CD4-positive, alpha-beta T cell treated with Interleukin-17A for 1 hour (primary cell): ENCODE measurements at places on chromosomes 11 and 22.

- no peak for DNase-seq
These were observed 182.3 kb downstream of the DBX1 start for GRCh38 chr11:19977941-19978340.

- DNase-seq = no peak
These were observed 32.0 kb upstream of the LINC01488 start for GRCh38 chr11:69449320-69450063.

DNA sequence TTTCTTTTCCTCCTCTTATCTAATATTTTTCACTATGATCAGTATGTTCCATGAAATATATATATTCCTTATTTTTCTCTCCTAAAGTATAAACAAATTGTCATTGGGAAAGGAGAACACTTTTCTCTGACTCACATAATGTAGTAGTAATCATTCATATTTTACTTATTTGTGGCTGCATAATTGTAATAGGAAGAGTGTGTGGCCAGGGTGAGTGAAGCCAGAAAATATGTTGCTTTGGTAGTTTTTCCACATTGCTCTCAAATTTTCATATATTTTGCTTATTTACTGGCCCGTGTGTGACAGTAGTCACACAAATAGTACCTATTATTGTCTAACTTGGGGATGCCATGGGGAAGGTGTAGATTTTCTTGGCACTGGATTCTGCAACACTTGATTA lies 172.1 kb downstream of the DYNC2H1 start:
- DNase-seq = no peak

DNA sequence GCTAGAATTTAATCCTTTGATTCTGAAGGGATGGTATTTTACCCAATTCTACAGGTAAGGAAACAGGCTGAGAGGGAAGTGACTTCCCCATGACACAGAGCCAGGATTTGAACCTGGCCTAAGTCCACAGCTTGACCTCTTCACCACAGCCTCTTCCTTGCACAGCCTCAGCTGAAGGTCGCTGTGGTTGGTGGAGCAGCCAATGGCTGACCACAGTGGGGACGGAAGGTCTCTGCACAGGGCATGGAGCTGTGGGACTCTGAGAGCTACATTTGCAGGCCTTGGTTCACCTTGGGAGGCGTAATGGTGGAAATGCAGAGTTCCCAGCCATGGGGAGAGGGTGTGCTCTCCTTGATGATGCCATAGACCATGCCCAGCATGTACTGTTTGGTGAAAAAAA lies 295.0 kb downstream of the DDX10 start:
- DNase-seq = no peak

- DNase-seq = no peak
These were observed 34.6 kb upstream of the ARFGAP3 start for GRCh38 chr22:42891696-42892095.

DNA sequence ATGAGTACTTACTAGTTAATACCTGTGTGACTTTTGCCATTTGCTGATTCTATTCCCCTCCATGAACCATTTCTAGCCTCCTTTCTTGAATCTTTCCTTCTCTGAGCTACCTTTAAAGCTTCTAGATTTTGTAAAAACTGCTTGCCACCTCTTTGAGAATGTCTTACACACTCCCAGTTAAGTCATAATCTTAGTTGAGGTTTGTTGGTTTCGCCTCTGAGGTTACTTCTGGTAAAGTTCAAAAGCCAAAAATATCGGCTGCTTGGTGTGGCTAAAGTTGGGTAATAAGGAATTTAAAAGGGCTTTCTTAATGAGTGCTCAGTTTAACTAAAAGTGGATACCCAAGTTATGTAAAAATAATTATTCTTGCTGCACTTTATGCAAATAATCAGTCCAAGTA lies 10.4 kb upstream of the GLYAT start:
- DNase-seq = no peak

DNA sequence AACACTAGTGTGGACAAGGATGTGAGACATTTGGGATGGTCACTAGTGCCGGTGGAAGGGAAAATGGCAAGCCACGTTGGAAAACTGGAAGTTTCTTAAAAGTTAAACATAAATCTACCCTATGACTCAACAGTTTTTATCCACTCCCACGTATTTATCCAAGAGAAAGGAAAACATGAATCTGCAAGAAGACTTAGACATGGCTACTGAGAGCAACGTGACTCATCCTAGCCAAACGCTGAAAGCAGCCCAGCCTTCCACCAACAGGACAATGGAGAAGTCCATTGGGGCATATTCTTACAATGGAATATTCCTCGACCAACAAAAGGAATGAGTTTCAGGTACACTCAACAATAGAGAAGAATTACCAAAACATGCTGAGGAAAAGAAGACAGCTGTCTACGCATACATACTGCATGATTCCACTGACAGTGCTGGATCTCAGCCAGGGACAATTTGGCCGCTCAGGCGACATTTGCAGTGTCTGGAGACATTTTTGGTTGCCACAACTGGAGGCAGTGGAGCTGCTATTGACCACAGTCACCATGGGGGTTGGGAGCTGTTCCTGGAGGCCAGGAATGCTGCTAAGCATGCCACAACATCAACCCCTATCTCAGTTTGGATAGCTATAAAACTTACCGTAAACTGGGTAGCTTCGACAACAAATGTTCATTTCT lies 21.2 kb downstream of the SYT13 start:
- DNase-seq = no peak

- DNase-seq = no peak
These were observed 10.4 kb downstream of the GALNT18 start for GRCh38 chr11:11611381-11611780.

GRCh38 chr11:3155691-3156258 lies 9.3 kb downstream of the OSBPL5 start:
- DNase-seq = no peak

DNA sequence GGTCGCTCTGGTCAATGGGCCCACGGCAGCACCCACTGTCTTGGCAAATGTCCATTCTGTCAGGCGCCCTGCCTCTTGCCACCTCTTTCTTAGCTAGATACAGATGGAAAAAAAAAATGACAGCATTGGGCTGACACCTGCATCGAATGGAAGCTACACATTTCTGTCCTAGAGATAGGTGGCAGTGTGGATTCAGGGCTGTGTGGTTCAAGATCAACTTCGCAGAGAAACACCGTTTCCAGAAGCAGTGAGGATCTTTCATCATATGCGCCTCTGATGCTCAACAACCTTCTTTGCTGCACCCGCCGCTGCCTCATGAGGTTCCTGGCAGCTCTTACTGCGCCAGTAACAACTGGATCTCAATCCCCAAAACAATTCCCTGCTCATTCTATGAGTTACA lies 236.3 kb downstream of the KIRREL3 start:
- no peak for DNase-seq

DNA sequence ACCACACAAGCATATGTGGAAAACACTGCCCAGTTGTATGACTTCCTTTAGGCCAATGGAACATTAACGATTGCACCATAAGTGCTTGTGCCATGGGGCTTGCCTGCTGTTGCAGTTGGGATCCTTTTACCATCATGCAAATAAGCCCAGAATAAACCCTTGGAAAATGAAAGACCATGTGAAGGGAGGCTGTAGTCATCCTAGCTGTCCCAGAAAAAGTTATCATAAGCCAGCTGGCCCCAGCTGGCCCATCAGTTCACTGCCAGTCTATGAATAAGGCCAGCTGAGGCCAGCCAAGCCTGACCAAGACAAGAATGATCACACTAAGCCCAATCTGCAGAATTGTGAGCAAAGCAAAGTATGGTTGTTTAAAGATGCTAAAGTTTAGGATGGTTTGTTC lies 253.9 kb upstream of the ARHGAP20 start:
- no peak for DNase-seq

DNA sequence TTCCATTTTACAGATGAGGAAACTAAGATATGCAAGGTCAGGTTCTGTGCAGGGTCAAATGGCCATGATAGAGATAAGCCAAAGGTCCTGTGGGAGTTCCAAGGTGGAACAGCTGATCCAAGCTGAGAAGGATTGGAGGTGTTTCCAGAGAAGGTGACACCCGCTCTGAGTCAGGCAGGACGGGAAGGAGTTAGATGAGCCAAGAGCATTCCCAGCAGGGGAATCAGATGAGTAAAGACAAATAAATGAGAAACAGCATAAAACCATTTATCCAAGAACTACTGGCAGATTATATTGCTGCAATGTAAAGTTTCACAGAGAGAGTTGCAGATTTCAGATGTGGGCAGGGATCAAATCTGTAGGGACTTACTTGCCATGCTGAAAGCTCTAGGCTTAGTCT lies 18.9 kb upstream of the HEPHL1 start:
- DNase-seq = no peak

- no peak for DNase-seq
These were observed 64.3 kb downstream of the NAT10 start for GRCh38 chr11:34169686-34170085.

- DNase-seq = no peak
These were observed 15.3 kb downstream of the PARVA start for GRCh38 chr11:12392672-12393071.

DNA sequence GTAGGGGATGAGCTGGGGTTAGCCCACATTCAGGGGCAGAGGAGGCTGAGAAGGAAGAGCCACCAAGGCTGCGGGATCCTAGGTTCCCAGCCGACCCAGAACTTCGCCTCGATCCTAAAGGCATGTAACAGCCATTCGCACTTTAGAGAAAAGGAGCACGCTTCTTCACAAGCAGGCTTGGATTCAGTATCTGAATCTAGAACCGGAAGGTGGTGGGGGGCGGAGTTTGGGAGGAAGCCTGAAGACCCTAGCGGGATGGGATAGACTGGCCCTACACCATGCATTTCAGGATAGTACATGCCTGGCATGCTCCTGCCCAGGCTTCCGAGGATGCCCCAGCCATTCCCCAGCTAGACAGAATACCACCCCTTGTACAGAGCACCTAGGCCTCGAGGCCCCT lies 4.4 kb downstream of the SCARF2 start:
- DNase-seq = no peak

- DNase-seq = peak; percentile 51
These were observed 21.3 kb downstream of the IZUMO1R start for GRCh38 chr11:94325681-94326080.

DNA sequence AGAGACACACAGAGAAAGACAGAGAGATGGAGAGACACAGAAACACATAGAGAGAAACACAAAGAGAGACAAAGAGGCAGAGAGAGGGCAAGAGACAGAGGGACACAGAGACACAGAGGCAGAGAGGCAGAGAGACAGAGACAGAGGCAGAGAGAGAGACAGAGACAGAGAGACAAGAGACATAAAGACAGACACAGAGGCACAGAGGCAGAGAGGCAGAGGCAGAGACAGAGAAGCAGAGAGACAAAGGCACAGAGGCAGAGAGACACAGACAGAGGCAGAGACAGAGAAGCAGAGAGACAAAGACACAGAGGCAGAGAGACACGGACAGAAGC lies 6.3 kb downstream of the TNNI2 start:
- no peak for DNase-seq

DNA sequence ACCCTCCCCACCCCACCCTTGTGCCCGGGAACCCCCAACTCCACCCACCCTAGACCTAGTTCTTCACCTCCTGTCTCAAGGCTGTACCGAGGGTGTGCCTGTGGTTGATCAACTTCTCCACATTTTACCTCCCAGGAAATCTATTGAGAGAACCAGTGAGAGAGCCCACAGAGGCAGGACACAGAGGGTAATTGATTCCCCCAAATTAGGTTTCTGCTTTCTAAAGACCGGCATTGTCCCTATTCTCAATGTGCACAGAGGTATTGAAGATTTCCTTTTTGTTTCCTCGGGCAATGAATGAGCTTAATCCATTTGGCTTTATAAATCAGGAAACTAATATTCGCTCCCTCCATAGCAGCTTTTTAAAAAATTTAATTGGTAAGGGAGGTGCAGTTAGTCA lies 6.0 kb upstream of the LMO1 start:
- DNase-seq = no peak

- DNase-seq = no peak
These were observed at the start of gene AMPD3 for GRCh38 chr11:10454878-10455631. AMPD3 (plus strand) TSS chr11:10455264; CDS start chr11:10461520, 6,256 bp downstream.

DNA sequence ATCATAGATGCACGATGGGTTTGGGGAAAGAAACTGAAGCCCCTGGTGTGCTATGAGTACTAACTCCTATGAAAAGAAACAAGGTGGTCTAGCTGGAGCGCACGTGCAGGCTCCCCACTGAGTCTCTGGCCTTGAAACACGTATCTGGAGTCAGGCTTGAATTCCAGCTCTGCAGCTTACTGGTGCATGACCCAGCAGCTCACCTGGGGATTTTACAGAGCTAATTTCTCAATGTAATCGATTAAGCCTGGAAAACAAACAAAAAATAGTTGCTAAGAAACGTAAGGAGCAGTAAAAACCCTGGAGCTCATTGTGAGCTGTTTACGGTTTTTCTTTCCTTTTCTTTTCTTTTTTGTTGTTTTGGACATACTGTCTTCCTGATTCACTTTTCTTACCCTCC lies 12.3 kb downstream of the KCNJ1 start:
- DNase-seq = no peak

DNA sequence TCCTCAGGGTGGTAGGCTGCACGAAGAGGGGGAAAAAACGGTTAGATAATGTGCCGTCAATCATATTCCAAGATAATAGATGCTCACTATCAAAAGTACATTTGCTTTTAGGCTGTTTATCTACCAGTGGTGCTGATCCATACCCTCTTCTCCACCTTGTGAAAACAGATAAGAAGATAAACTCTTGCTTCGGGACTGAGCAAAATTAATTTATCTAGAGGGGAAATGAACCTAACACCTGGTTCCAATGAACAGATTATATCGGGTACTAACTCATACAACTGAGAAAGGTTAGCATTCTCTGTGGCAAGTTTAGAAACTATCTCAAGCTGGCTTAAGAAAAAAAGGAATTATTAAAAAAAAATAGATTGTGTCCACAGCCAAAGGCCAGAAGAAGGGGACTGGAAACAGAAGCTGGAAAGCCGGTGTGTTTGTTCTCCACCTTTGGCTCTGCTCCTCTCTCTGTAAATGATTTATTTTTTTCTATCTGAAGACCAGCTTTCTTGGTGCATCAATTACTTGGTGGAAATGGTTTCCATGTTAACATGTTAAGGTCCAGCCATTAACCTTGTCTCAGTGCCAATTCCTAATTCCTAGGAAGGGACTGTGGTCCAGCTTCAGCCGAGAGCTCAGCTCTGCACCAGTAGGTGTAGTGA lies 55.8 kb downstream of the SC5D start:
- no peak for DNase-seq

DNA sequence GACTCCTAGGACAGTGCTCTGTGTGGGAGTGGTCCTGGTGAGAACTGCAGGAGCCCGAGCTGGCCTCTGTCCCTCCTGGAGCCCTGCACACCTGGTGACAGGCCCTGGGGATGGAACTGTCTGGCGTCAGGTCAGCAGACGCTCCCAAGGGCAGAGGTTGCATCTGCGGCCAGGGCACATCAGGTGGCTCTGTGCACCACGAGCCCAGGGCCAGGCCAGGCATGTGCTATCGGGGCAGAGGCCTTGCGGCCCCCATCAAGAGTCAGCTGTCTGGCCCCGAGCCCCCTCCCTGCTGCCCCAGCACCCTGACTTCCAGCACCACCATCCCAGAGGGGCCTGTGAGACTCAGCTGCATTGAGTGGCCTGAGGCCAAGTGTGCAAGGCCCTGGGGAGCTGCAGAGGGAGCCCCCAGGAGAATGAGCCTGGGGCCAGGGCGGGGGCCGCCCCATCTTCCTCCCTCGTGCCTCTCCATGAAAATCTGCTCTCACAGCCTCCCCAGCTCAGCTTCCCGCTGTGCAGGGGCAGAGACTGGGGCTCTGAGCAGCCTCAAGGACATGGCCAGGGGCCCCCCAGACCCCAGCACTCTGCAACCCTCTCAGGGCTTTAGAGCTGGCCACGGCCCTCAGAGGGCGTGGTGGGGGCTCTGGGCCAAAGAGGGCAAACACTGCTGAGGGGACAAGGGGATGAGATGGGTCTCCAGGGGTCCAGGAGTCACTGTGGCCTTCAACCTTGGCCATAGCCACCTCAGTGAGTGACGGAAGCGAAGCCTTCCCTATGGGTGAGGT lies 56.4 kb downstream of the RTL6 start:
- DNase-seq = no peak

- no peak for DNase-seq
These were observed 21.9 kb upstream of the PANX1 start for GRCh38 chr11:94106716-94107115.
